ENCODE measurements at places on chromosomes 1 and 21.

DNA sequence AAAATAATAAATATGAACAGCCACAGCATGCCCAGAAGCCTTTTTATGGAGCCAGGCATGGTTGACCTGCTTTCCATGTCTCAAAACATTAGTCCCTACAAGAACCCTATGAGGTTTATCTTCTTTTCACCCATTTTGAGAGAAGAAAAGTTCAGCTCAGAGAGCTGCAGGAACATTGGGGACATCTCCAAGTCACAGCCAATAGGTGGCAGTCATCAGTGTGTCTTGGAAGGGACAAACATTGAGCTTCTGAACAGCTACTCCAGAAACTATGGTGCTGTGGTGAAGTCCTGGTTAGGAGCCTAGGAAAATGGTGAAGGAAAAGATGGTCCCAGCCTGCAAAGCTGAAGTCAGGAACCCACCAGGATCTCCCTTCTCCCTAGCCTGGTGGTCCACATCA is 73.6 kb downstream of the JMJD4 start:
- DNase-seq = no peak

GRCh38 chr1:211705467-211706091 is 30.2 kb upstream of the NEK2 start:
- no peak for DNase-seq

DNA sequence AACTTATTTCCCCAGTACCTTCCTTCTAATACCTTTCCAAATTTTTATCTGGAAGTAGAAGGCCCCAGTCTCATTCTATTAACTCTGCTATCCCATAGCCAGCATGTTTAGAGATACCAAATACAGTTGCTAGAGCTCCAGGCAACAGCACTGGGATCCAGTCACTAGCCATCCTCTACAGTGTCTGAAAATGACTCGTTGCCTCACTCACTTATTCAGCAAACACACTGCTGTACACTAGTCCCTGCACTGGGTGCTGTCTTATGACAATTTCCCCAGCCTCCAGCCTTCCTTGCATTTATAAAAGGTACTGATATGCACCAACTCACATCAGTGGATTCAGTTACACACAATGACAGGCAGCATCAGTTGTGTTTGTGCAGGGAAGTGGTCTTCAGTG is 179.0 kb downstream of the DSCAM start:
- no peak for DNase-seq

- peak; percentile 70 for DNase-seq
These were observed 171.6 kb upstream of the C1orf174 start for GRCh38 chr1:4071653-4072052.

DNA sequence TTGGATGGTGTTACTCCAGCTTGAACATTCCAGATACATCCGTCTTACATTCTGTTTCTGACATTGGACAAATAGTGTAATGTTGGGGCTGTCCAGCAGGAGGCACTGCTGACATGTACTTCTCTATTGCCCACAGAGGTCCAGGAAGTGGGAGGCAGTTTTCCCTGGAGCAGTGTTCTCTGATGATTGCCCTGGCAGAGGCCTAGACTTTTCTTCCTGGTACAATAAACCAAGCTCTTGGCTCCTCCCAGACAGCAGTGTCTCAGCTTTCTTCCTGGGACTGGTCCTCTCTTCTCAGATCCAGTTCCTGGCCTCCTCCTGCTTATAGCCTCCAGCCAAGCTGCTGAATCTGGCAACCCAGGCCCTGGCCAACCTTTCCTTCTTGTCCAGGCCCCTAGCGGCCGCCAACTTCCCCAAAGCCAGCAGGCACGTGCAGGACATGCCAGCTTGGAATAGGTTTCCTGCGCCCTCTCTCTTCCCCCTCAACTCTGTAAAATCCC is 14.9 kb upstream of the IFNLR1 start:
- DNase-seq = peak; percentile 74

DNA sequence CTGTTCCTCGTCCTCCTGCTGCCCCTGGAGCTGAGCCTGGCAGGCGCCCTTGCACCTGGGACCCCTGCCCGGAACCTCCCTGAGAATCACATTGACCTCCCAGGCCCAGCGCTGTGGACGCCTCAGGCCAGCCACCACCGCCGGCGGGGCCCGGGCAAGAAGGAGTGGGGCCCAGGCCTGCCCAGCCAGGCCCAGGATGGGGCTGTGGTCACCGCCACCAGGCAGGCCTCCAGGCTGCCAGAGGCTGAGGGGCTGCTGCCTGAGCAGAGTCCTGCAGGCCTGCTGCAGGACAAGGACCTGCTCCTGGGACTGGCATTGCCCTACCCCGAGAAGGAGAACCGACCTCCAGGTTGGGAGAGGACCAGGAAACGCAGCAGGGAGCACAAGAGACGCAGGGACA is 14.8 kb downstream of the DRAXIN start:
- no peak for DNase-seq

DNA sequence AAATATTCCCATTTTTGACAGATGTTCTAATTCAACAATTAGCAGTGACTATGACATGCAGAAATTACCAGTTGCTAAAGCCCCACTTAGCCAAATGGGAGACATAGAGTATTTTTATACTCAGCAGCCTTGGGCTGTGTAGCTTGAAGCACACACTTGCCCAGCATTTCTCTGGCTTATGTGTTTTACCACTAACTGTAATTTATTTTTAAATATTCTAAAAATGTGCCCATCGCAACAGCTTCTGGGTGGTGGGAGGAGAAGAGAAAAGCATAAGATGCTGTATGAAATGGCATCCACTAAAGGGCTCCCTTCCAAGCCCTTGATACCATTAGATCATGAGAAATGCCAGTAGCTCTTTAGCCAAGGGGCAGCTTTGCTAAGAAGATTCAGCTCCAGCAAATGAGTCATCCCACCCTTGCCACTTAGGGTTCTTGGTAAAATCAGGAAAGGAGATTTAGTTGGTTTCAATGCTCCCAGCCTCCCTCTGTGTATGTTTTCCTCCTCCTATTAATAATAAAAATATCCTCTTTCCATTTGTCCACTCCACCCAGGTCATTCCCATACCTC is 462.7 kb upstream of the DEPDC1 start:
- DNase-seq = no peak

GRCh38 chr1:186680245-186681061 is at the start of gene PTGS2:
PTGS2 (minus strand) TSS chr1:186680423; CDS start chr1:186680290, 133 bp downstream.
- DNase-seq = peak; percentile 92

DNA sequence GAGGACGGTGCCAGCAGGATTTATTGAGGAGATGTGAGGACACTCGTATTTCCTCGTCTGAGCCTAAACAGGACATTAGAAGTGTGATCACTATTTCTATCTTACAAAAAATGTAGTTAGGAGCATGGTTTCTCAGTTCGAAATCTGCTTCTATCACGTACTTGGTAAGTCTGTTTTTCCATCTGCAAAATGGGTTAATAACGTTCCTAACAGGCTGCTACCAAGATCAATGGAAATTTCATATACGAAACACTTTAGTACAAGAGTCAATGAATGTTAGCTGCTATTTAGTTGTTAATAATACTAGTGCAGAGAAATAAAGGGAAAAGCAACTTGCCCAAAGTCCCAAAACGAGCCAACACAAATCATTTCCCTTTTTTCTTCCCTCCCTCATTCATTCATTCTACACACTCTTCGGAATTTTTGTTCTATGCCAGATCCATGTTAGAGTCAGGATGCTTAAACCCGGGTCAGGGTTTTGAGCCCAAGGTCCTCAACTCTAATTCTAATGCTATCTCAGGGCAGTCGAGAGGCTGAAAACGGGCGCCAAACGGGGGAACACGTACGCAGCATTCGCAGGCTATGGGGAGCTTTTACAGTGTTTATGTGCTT is 608 bp downstream of the SNRNP40 start:
- DNase-seq = no peak

DNA sequence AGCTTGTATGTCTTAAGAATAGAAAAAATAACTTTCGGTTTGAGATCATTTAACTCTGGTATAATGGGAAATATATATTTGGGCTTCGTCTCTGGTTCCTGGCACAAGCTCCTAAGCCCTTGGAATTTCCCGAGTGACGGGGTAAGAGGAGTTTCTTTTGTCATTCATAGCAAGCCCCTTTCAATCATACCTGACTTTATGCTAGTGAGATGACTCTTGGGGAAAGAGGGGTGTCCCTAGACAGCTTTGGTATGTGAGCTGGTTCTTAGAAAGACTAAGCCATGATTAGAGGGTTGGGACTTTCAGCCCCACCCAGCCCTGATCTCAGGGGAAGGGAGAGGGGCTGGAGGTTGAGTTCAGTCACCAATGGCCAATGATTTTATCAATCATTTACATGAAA is 13.9 kb upstream of the MTARC1 start:
- no peak for DNase-seq

GRCh38 chr1:207941665-207942064 is 30.7 kb upstream of the CD34 start:
- no peak for DNase-seq

DNA sequence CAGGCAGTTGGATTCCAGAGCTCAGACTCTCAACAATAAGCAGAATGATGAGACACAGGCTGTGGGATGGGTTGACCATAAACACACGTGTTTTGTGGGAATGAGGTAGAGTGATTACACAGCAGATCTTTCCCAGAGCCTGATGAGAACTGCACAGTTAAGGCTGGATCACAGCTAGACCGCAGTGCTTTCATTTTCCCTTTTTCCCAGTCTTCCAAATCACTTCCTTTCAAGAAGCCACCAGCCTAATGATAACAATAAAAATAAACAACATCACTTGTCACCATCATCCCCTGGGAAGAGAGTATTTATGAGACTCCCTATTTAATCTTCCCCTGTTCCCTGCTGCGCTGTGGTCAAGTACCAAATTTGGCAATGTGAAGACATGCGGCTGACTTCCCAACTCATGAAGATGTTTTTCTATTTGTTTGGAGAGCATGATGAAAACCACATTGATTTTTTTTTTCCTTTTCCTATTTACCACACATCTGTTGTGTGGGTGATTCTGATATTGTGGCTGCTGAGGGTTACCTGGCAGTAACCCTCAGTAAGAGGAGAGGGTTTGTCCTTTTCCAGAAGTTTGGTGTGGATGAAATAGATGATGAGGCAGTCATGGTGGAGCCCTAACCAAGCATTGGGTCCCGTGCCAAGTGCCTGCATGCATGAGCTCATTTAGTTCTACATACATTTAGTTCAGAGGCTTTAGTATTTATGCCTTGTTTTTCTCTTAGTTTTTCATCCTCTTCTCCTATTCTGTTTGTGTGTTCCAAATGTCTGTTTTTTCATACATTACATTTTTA is 248.9 kb upstream of the HOOK1 start:
- no peak for DNase-seq

- no peak for DNase-seq
These were observed 2.9 kb upstream of the PLA2G2F start for GRCh38 chr1:20136249-20136648.

GRCh38 chr1:32336963-32337675 is 1.1 kb upstream of the MARCKSL1 start:
- DNase-seq = peak; percentile 38

DNA sequence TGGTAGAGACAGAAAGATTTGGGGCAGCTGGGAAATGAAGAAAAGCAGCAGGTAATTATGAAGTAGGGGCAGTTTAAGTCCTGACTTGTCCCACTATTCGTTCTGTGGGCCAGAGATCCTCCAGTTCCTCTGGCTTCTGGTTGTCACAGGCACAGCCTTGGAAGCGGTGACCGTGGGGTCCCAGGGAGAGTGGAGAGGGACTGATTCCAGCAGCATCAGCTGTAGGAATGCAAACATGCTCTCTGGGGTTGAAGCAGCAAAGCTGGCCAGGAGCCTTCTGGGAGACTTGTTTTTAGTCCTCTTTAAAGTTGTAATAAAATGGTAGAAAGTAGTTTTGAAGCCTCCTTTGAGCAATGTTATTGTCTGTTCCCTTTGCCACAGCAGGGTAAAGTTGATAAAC is 488.0 kb downstream of the LMO4 start:
- DNase-seq = no peak

GRCh38 chr21:33434770-33435360 is 31.7 kb downstream of the IFNGR2 start:
- no peak for DNase-seq

GRCh38 chr1:176177764-176178163 is 29.3 kb downstream of the COP1 start:
- no peak for DNase-seq

DNA sequence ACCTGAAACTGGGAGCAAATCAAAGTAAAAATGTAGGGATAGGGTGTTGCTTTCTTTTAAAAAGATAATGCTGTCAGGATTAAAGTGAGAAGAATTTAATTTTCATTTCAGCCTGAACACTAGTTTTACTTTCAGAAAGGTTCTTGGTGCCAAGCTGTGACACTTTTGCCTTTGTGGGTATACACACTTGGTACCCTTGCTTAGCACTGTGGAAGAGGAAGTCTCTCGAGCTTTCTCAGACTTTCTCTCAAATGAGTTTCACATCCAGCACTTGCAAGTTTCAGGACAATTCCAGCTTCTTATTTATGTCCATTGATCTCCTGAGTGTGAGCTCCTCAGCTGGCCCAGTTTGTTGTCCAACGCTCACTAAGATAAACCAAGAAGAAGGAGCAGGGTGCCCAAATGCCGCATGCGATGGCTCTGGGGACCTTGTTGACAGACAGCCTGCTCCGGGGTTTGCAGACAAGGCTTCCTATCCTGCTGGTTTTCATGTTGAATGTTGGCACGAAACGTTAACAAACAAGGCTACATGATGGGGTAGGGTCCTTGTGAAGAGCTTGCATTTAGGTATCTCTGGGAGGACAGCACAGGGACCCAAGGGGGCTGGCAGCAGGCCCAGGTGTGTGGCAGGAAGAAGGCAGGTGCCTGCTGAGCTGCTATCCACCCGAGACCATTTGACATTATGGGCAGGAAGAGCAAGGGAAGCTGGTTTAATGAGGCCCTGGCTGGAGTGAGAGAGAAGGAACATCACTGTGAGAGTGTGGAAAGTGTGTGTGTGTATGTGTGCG is 79.7 kb downstream of the POFUT2 start:
- no peak for DNase-seq

DNA sequence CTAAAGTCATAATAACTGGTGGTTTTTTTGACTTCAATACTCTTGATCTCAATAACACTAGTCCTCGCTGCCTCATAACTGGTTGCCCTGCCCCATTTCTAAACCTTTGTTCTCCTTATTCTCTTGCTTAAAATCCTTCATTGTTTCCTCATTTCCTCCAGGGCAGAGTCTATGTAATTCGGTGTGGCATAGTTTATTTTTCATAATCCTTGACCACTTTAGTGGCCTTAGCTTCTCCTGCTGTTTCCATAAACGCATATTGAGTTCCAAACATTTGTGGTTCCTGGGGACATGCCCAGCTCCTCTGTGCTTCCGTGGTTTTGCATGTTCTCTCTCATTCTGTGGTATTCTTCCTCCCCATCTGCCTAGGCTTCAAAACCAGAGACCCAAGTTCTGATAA is 19.0 kb upstream of the TLCD4 start:
- DNase-seq = no peak

- no peak for DNase-seq
These were observed 132.2 kb downstream of the GLUL start for GRCh38 chr1:182259229-182259872.

- DNase-seq = peak; percentile 38
These were observed 36.8 kb downstream of the RAP1A start for GRCh38 chr1:111656086-111657017.

- DNase-seq = no peak
These were observed 56.0 kb downstream of the TTLL7 start for GRCh38 chr1:83942914-83943313.

All from D341Med (cell line).